ENCODE measurements at places on chromosomes 6 and 20.

GRCh38 chr6:83824388-83824801, 28.8 kb upstream of the RIPPLY2 start:
- DNase-seq, result no peak

GRCh38 chr6:161536224-161536630, 262.4 kb upstream of the AGPAT4 start:
- no peak for DNase-seq

DNA sequence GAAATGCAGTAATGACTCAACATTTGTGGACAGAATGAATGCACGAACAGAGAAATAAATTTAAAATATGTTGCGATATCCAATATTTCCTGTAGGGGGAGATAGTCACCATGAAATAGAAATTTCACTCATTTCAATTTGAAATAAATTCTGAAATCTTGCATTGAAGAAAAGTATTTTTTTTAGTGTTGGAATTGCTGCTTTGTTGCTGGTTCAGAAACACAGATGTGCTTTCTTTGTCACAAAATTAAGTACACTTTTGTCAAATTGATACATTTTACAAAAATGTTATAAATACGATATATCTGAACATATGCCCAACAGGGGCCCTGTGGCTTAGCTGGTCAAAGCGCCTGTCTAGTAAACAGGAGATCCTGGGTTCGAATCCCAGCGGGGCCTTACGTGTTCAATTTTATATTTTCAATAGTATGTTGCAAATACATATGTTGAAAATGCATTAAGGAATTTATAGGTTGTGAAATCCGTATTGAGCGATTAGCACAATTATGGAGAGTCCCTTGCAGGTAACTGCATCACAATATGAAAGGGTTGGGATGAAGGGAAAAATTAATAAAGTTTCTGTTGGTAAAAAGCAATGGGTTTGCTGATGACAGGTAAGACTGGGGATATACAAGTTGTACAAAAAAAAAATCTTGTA, 85.4 kb upstream of the PRSS16 start:
- no peak for DNase-seq

GRCh38 chr6:161815965-161816364, 542.1 kb upstream of the AGPAT4 start:
- no peak for DNase-seq

GRCh38 chr6:33061987-33062386, 11.5 kb downstream of the HLA-DPA1 start:
- DNase-seq, result no peak

DNA sequence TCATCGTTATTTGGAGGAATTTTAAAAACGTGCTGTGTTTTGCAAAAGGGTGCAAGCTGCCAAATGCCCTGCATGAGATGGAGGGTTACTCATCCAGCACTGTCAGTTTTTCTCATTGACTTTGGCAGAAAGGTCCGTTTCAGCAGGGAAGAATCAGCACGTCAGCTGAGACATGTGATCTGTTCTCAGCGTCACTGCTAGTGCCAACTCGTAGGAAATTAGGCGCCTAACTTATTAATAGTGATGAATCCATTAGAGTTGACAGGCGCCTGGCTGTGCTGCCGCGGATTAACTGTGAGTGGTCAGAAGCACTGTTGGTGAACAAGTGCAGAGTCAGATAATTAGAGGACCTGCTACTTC, 175.5 kb upstream of the FOXQ1 start:
- no peak for DNase-seq

DNA sequence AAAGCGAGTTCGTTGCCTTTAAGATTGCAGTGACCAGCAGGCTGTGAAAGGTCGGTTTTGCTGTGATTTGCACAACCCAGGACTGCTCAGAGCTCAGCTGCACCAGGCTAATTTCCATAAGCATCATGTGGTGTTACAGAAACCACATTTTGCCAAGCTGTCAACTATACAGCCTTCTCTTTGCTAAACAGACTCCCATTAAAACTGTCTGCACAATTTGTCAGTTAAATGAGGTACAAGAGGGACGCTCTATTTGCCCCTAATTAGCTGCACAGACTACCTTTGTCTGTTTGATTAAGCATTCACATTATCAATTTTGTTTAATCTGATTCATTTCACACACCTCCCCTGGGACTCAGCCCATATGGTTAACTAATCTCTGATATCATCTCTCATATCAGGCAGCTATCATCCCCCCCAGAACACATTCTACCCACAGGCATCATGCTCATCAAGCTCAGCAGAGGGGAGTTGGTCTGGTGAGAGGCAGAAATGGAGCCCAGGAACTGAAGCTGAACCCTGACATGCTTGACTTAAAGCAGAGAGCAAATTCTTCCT, 62.1 kb downstream of the OLIG3 start:
- no peak for DNase-seq

GRCh38 chr20:4788314-4788713, 66.6 kb downstream of the PRND start:
- no peak for DNase-seq

GRCh38 chr6:31972709-31973350, 892 bp upstream of the DXO start:
- DNase-seq, result no peak

DNA sequence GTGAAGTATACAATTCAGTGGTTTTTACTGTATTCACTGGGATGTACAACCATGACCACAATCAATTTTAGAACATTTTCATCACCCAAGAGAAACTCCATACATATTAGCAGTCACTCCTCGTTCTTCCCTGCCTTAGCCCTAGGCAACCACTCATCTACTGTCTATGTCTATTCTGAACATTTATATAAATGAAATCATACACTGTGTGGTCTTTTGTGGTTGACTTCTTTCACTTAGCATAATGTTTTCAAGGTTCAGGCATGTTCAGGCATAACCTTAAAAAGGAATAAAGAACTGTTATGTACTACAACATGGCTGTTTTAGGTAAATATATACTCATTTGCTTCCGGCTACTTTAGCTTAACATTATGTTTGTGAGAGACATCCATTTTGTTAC, 37.3 kb downstream of the BLTP3A start:
- no peak for DNase-seq

GRCh38 chr6:162441991-162442390, 285.6 kb downstream of the PRKN start:
- DNase-seq, result no peak

- DNase-seq, result no peak
Measured at GRCh38 chr6:170030284-170030815, 260.5 kb downstream of the DLL1 start.

DNA sequence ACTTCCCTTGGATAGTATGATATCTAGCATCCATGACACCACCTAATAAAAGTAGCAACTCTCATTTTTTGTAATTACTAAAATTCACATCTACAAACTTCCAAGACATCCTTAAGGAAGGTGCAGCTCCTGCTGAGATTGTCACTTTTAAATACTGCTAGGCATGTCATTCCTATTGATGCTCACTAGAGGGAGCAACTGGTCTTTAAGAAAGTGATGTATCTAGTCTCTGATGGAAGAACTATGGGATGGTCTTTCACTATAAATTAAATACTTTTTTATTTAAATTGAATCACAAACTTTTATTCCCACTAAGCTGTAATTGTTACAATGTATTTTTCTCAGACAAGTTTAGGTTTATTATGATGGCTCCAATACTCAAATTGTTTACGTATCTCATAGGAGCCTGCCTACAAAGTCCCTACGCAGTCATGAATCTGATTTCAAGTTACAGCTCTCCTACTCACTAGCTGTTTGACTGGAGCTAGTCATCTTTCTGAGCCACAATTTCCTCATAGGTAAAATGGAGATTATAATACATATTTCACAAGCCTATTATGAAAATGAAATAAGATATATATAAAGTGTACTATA, 8.1 kb upstream of the TSPYL1 start:
- no peak for DNase-seq

DNA sequence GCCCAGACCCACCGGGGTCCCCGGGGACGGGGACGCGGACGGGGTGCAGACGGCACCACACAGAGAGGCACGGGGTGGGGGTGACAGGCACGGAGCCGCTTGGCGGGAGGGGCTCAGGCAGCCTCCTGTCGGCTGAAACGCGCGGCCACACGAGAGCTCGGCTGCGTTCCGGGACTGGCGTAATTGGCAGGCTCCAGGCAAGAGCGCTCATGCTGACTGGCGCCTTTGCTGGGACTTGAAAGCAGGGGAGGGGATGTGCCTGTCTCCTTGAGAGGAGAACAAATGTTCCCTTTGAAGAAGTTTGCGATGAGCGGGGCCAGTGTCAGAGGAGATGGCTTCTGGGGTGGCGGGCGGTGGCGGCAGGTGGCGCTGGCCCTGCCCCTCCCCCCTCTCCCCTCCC, 25.8 kb downstream of the BHLHE23 start:
- peak; percentile 63 for DNase-seq

DNA sequence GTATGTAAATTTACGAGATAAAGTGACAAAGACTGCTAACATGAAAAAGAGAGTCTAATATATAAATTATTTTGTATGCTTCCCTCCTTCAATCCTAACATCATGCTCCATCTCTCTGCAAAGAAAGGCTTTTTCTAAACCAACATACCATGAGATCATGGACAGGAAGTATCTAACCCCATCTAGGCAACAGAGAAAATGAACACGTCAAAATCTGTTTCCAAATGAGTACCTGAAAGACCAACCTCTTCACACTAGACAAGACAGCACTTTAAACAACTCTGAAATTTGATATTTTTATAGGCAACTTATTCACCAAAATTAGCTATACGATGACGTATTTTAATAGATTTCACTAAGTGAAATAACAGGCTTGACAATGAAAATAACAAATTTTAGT, 54.6 kb downstream of the MAN1A1 start:
- no peak for DNase-seq

- no peak for DNase-seq
Measured at GRCh38 chr20:24136659-24137246, 148.2 kb upstream of the GGTLC1 start.

DNA sequence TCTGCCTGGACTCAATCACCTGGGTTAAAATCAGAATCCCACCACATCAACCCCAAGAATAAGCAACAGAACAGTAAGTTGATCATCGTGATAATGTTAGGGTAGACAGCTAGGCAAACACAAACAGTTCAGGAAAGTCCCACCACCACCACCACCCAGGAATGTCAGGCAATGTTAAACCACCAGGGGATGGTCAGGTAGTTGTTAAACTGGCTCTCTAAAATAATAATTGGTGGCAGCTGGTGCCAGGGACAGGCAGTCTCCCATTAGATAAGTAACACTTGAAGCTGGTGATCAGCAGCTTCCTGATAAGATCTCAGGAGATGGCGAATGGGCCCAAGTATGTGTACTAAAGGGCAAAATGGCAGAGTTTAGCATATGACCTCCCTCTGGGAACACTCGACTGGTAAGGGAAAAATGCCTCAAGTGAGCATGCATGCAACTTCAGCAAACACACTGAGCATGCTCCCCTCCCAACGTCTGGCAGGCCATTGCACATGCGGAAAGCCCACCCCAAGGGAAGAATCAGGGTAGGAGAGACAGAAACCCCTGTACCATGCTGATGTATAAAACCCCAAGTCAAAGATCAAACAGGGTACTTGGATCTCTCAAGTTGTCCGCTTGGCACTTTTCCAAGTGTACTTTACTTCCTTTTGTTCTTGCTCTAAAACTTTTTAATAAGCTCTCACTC, 66.6 kb downstream of the IPCEF1 start:
- no peak for DNase-seq

DNA sequence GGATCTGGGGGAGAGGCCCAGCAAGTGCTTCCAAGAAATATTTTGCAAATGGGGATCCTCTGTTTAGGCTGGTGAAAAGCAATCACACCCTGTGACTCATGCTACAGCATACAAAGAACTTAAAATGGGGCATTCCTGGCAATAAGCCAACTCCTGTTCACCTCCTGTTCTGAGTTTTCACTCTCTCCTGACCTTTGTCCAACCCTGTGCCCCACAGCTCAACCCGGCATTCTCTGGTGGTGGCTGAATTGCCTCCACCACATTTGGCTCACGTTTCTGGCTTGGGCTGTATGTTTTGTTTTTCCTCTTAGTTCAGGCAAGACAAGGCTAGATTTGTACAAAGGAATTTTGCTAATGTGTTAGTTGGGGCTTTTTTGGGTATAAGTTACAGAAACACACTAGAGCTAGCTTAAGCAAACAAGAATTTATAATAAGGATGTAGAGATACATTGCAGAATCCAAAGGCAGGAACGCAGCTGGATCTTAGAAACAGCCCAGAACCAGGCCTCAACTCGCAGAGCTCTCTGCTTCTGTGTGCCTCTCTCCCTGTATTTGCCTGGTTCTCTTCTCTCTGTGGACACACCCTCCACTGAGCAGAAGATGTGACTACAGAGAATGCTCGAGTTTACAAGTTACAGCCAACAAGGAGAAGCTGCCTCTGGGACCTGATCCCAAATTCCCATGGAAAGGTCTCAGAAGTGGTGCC, 9.4 kb downstream of the ABCC10 start:
- DNase-seq, result no peak

- DNase-seq, result no peak
Measured at GRCh38 chr20:37330316-37330715, 15.6 kb upstream of the SRC start.

GRCh38 chr6:101883505-101883904, 490.0 kb downstream of the GRIK2 start:
- DNase-seq, result no peak

DNA sequence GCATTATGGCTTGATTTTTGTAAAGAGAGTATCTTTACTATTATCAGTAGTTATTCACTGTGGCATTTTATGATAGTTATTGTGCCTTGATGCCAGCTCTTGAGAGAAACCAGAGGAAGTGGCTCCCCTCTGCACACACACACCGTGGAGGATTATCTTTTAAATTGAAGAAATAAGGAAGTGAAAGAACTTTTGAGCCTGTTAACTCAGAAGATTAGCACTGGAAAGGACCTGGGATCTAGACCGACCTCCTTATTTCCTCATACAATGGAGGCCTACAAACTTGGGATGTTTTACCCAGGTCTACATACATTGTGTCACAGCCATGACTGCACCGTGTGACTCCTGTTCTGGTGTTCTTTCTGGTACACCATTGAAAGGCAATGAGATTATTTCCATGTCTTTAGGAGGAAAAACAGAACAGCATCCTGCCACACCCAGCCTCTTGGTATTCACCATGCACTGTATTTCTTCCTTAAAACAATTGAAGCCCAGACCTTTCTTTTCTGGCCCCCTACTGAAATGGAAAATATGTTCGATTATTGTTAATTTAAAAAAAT, 40.6 kb downstream of the HECA start:
- DNase-seq, result no peak

- peak; percentile 44 for DNase-seq
Measured at GRCh38 chr6:15365273-15365687, 119.4 kb downstream of the JARID2 start.

GRCh38 chr20:54619682-54620081, 144.3 kb downstream of the DOK5 start:
- no peak for DNase-seq

GRCh38 chr6:40627316-40627715, 40.2 kb upstream of the LRFN2 start:
- DNase-seq, result no peak

DNA sequence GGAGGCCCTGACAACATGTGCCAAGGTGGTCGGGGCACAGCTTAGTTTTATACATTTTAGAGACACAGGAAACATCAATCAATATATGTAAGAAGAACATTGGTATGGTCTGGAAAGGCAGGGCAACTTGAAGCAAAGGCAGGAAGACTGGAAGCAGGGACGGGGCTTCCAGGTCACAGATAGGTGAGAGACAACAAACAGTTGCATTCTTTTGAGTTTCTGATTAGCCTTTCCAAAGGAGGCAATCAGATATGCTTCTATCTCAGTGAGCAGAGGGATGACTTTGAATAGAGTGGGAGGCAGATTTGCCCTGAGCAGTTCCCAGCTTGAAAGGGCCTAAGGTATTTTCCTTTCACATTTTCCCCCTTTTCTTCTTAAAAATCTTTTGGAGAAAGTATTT, 311.0 kb upstream of the RGS17 start:
- no peak for DNase-seq

- DNase-seq, result peak; percentile 6
Measured at GRCh38 chr6:108260126-108260808, 573 bp downstream of the SNX3 start.
